ENCODE measurements at places on chromosomes 11 and 22. TPM values are rescaled to one million over a fixed set of nuclear protein-coding genes. Genes with fewer than 3 reads are reported as not detected.

- peak; percentile 62 for DNase-seq
These were observed 1.9 kb upstream of the SSTR3 start for GRCh38 chr22:37213941-37214730.

DNA sequence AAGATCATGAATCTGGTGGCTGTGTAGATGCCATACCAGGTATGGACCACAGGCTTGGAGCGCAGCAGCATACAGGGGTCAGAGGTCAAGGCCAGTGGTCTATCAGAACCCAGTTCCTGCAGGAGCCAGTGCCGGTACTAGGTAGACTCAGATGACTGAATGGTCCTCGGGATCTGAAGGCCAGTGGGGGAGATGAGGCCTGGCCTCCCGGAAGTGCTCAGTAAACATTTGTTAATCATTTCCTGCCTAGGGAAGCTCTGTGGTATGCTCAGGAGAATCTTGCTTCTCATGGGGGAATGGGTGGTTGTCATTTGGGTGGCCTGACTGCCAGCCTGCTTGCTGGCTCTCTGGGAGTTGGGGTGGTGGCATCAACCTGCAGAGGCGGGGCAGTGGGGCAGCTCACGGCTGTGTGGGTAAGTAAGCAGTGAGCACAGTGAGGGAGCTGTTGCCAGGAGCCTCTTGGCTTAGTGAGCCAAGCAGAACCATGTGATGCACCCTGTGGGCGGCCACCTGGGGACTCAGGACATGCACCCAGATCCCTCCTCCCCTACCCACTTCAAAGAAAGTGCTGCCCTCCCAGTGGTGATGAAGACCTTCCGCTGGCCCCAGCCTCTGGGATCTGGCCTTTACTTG lies 33.0 kb downstream of the PTPRJ start:
- DNase-seq, result no peak

GRCh38 chr22:37303821-37304274 lies 21.5 kb downstream of the CYTH4 start:
- DNase-seq, result peak; percentile 77

GRCh38 chr22:43174941-43175531 lies 11.9 kb downstream of the TTLL12 start:
- DNase-seq, result peak; percentile 21

- no peak for DNase-seq
These were observed 77.7 kb upstream of the B3GAT1 start for GRCh38 chr11:134489728-134490127.

DNA sequence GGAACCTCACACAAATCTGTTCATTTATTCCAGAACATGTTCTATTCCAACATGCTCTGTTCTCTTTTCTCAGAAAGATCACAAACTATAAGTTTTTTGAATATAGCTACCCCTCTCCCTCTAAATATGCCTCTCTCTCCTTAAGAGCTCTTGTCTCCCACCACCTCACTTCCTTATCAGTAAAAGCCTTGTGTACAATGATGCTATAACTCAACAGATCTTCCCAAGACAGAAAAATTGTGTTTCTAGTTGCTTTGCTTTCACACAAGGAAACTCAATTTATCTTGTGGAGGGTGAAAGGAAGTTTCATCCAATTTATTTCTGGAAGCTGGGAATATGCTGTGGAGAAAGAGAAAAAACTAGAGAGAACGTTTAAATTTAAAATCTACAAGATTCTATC lies 64.4 kb downstream of the FAM76B start:
- DNase-seq, result no peak

DNA sequence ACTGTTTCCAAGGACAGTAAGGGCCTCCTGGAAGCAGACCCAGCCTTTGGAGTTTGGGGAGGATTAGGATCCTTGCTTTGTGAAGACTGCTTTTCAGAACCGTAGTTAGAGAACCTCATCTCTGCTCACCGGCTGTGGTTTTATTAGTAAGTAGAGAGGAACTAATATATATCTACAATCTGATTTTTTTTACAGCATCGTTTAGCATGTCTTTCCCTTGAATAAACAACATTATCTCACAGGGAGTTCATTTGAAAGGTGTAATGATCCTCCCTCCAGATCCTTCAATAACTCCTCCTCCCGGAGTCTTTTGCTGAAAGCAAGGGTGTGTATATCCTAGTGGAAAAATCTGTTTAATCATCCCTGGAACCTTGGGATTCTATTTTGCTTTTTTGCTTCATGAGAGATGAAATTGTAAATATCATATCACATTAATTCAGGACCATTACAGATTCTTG lies 132.7 kb downstream of the DBX1 start:
- DNase-seq, result no peak

SEC14L3 gene
- total RNA-seq, result not detected

DNA sequence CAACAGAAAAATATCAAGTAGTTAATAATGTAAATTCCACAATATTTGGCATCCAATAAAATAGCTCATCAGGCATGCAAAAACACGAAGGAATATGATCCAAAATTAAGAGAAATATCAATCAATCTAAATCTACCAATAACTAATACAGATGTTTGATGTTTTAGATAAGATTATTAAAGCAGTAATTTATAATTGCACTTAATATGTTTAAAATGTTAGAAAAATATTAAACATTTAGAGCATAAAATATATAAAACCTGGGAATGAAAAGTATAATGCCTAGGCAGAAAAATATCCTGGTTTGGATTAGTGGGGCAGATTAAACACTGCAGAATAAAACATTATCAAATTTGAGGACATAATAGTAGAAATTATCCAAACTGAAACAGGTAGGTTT lies 879.9 kb downstream of the FAM181B start:
- no peak for DNase-seq

GRCh38 chr11:76795290-76795935 lies 12.3 kb downstream of the TSKU start:
- DNase-seq, result no peak

- peak; percentile 47 for DNase-seq
These were observed at the start of gene ADM2 for GRCh38 chr22:50481440-50482106. ADM2 (plus strand) TSS chr22:50481543; CDS start chr22:50481848, 305 bp downstream.

C22orf31 gene
- total RNA-seq, result not detected

DNA sequence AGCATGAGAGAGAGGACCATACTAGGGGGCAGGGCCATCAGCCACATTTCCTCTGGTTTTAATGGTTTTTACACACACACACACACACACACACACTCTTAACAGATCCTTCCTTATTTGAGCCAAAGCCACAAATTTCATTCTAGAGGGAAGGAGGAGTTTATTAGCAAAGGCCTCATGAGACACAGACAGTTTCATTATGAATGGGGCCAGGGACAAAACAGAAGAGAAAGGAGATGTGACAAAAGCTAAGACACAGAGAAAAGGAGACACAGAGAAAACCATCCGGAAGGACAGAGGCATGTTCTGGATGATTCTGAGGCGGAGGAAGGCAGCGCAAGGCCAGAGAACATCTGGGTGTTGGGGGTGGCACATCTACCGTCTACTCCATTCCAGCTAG lies 32.2 kb upstream of the ARFGAP3 start:
- no peak for DNase-seq

OR8A1 gene
- total RNA-seq, result not detected

- no peak for DNase-seq
These were observed 91.8 kb upstream of the RAB1B start for GRCh38 chr11:66176650-66177049.

OR5P2 gene
- not detected for total RNA-seq

GRCh38 chr11:31655483-31655882 lies 145.9 kb downstream of the ELP4 start:
- DNase-seq, result no peak

GRCh38 chr11:41935241-41935640 lies 475.8 kb upstream of the LRRC4C start:
- no peak for DNase-seq

- DNase-seq, result no peak
These were observed 207.5 kb downstream of the CTTN start for GRCh38 chr11:70605846-70606245.

OLFML1 gene
- total RNA-seq, result 13.2 TPM

- DNase-seq, result peak; percentile 58
These were observed 871 bp downstream of the SLC35E4 start for GRCh38 chr22:30636226-30637077.
